ENCODE measurements at places on chromosomes 1 and 21.

GRCh38 chr1:58852731-58853485, 69.1 kb upstream of the JUN start:
- no peak for DNase-seq

GRCh38 chr1:219798283-219799030, 129.9 kb downstream of the SLC30A10 start:
- no peak for DNase-seq

GRCh38 chr1:169483500-169483966, 2.2 kb downstream of the SLC19A2 start:
- DNase-seq = no peak

DNA sequence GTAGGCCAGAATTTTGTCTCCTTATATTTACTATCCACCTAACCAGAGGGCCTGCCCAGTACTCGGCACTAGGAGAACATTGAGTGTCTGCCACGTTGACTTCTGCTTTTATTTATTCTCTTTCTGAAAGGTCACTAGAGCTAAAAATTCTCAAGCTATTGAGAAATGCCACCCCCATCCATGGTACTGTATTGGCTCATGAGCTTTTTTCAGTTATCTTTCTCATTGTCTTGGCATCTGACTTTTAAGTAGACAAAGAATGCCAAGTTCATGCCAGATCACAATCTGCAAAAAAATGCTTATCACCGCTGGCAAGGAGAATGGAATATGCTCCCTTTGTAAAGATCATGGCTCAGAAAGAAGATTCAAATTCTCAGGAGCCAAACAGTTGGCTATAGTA, 49.8 kb upstream of the MROH9 start:
- DNase-seq = no peak

DNA sequence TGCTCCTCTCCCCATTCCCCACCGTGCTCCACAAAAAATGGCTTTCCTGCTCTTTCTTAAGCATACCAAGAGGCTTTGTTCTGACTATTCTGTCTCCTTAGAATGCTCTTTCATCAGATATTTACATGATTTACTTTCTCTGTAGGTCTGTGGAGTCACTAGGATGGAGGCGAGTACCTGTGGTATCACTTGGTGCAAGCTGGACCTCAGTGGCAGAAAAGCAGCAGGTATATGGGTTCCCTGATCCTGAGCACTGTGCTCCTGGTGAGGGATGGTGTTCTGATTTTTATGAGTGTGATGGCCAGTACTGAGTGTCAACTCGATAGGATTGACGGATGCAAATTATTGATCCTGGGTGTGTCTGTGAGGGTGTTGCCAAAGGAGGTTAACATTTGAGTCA, 10.0 kb downstream of the C1orf87 start:
- no peak for DNase-seq

DNA sequence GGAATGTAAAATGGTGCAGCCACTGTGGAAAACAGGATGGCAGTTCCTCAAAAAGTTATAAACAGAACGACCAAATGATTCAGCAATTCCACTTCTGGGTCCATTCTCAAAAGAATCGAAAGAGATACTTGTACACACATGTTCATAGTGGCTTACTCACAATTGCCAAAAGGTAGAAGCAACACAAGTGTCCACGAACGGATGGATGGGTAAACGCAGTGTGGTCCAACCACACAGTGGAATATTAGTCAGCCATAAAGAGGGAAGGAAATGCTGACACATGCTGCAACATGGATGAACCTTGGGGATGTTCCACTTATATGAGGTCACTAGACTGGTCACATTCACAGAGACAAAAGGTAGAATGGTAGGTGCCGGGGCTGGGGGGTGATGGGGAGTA, 5.3 kb downstream of the KRTAP10-1 start:
- no peak for DNase-seq

DNA sequence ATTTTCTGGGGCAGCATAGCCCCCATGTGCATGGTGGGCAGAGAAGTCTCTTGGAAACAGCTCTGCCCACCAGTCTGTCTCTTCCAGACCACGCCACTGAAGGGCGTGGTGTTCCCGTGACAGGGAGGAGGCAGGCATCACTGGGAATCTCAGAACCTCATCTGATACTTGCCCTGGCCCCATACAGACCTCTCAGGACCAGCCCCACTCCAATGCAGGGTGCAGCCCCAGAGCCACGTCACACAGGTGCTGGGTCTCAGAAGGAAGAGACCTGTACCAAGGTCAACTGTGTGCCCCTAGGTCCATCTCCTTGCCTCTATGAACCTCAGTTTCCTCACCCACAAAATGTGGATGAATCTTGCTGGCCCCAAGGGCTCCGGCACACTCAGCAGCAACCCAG, 7.3 kb downstream of the RAP1GAP start:
- DNase-seq = no peak

DNA sequence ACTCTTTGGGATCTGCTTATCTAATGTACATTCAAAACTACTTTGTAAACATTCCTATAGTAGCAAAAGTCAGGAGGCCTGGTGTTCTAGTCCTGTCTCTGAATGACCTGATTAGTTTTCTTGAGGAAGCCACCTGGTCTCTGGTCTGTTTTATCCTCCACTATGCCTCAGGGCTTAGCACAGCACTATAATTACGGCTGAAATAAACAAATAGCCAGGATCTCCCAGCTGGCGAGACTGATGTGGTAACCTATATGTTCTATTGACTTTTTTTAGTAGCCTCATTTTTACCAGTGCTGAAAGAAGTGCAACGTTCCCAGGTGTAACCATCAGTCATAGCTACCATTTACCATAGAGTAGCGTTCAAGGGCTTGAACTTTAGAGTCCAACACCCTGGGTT, 24.2 kb upstream of the RPL11 start:
- no peak for DNase-seq

DNA sequence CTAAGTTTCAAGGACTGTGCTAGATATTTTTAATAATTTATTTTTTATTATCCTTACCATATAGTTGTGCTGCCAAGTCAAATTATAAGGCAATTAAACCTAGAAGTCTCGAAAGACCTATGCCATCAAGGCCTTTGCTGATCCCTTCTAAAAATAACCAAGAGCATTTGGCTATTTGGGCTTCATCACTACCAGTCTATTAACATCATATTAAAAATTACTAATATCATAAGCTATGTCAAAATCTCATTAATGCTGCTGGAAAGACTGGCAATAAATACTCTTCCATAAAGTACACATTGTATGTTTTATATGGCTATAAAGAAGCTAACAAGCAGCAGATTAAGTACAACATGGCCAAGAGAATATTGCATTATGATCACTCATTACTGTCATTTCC, 43.0 kb upstream of the MUTYH start:
- DNase-seq = no peak

DNA sequence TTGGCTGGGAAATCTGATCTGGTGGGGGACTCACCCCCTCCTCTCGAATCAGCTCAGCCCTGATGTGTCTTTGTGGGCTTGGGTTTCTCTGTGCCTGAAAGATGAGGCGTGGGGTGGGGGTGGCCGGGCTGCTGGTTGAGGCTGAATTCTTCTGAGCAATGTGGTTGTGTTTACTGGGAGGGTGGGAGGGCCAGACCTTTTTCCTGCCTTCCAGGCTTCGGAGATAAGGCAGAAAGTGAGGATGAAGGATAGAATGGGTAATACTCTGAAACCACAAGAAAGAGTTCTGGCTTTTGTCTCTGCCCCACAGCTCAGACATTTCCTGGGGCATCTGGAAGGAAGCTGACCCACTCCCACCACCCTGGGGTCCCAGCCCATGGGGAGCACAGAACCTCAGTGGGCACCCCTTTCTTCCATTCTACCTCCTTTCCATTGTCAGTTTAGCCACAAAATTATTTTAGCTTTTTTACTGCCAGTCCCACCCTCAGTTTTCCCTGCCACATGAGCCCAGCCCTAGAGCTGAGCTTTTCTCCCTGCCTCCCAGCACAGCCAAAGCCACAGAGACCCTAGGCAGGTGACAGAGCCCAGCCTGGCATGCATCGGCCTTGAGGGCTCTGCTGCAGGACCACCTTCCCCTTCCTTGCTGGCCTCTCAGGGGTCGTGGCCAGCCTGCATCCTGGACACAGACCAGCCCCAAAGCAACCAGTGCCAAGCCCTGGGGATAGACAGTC, 11.2 kb downstream of the ALX3 start:
- DNase-seq = no peak

DNA sequence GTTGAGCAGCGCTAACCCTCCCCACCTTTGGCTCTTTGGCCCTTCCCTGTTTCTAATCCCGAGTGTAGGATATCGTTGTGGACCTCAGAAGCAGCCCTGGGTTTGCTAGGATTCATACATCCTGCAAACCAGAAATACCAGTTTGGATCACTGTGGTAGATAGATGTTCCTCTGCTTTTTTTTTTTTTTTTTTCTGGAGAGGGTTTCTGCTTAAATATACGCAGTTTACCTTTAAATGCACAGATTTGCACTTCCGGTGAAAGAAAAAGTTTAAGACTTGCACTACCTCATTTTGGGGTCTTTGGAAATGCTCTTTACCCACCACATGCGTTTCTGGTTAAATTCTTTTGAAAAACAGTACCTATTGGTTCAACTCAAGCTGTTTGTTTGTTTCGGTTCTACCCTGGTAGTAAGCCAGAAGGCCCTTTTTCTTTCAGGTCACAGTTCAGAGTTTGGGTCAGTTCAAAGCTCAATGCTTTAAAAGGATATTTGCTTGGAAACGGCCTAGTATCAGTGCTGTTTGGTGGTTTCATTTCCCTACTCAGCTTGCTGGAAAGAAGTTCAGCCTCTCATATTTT, 908 bp downstream of the DDI2 start:
- DNase-seq = peak; percentile 26

DNA sequence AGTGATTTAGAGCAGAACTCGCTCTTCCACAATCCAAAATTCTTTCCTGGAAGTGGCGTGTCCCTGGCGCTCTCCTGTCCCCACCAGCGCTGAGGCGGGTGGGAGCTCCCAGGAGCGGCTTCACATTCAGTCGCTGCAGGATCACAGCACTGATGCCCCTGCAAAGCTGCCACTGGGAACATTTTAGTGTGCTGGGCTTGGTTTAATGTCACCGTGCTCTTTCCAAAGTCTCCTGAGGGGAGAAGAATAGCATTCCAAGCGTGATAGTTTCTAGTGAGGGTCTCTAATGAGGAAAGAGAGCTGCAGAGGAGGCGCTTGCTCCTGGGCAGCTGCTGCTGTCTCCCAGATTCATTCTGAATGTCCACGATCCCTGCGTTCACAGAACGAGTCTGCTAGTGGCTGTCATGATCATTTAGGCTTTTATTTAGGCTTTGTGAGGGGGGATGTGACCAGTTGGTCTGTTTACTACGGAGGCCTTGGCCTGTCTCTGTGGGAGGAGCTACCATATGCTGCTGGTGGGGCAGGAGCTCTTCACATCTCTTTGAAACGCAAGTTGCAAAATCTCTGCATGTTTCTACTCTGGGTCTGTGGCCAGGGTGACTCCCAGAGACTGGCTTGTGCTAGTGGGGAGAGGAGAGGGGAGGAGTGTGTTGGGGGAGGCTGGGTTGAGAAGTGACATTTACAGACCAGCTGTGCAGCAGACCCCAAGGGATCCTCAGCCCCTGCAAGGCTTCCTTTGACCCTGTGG, 23.4 kb downstream of the OLFML3 start:
- DNase-seq = no peak

GRCh38 chr21:18373606-18374005, 30.0 kb downstream of the TMPRSS15 start:
- no peak for DNase-seq

DNA sequence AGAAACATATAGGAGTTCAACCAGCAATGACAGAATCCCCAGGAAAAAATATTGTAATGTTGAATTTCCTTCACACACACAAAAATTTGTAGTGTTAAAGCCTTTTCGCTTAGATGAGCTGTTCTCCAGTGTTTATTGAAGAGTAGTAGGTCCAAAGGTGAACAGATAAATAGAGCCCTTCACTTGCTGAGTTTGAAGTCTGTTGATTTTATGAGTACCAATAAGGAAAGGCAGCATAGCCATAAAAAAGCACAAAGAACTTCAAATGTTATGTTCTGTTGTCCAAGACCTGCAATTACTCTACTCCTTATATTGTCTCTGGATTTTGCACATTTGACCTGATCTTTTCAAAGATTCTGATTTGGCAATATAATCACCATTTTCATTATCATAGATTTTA, 362.7 kb upstream of the B3GALT2 start:
- no peak for DNase-seq

GRCh38 chr1:97414682-97415312, 506.0 kb downstream of the DPYD start:
- DNase-seq = no peak

DNA sequence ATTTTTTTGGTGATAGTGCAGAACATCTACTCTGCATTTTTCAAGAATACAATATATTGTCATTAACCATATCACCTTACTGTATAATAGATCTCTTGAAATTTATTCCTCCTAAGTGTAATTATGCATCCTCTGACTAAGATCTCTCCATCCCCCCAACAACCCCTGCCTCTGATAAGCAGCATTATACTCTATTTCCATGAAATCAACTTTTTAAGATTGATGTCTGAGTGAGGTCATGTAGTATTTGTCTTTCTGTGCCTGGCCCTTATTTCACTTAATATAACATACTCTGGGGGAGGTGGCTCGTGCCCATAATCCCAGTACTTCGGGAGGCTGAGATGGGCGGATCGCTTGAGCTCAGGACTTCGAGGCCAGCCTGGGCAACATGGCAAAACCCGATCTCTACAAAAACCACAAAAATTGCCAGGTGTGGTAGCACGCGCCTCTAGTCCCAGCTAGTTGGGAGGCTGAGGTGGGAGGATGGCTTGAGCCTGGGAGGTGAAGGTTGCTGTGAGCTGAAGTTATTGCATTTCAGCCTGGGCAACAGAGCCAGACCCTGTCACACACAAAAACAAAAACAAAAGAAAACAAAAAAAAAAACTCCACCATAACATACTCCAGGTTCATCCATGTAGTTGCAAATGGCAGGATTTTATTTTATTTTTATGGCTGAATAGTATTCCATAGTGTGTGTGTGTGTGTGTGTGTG, 5.7 kb downstream of the ACOT11 start:
- no peak for DNase-seq

DNA sequence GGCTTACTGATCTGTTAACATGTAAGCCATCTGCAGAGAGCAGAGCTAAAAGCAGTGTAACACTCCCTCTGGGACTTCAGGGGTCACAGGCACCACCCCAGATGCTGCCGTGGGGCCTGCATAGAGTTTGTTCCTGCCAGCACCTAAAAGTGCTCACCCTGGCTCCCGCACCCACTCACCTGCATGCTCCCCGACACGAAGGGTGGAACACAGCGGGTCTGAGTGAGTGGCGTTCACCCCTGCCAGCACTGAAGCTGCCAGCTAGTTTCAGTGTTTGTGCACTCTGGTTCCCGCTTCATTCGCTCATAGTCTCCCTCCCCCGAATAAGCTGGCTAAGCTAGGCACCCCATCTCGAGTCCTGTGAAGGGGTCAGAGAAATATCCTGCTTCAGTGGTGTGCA, 1681.0 kb downstream of the NCAM2 start:
- no peak for DNase-seq

GRCh38 chr1:46575778-46576177, 24.3 kb upstream of the KNCN start:
- DNase-seq = no peak

DNA sequence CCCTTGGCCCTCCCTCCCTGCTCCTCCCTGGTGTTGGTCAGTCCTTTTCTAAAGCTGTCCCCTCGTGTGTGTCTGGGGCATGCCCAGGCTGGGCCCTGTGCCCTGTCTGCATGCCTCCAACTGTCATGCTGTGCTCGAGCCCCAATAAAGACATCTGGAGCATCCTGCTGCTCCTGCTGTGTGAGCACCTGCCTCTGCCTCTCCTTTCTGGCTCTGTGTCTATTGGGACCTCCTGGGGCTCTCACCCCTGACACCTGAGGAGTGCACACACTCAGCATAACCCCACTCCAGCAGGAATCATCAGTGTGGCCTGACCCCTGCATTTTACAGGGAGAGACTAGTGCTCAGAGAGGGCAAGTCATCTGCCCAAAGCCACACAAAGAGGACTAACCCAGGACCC, 23.7 kb downstream of the KCNC4 start:
- no peak for DNase-seq

- no peak for DNase-seq
Observed at GRCh38 chr1:196678510-196678884, 26.7 kb downstream of the CFH start.

Measured in dermis blood vessel endothelial cell (primary cell).